K562 (cell line): ENCODE measurements at places on chromosomes 5 and 9. TPM values are rescaled to one million over a fixed set of nuclear protein-coding genes. Genes with fewer than 3 reads are reported as not detected.
A peak's percentile ranks its signal among the peaks of the same experiment; 100 is the strongest.

GRCh38 chr9:118362123-118362522 lies 657.9 kb downstream of the TLR4 start:
- DNase-seq = no peak
- no peak overlapping the region for H3K27ac ChIP-seq
- no peaks in the 10 kb centered on the region for H3K27me3 ChIP-seq
- no peak overlapping the region for H3K4me3 ChIP-seq
- no peaks in the 10 kb centered on the region for H3K36me3 ChIP-seq
- no peaks in the 10 kb centered on the region for H3K4me1 ChIP-seq

DNA sequence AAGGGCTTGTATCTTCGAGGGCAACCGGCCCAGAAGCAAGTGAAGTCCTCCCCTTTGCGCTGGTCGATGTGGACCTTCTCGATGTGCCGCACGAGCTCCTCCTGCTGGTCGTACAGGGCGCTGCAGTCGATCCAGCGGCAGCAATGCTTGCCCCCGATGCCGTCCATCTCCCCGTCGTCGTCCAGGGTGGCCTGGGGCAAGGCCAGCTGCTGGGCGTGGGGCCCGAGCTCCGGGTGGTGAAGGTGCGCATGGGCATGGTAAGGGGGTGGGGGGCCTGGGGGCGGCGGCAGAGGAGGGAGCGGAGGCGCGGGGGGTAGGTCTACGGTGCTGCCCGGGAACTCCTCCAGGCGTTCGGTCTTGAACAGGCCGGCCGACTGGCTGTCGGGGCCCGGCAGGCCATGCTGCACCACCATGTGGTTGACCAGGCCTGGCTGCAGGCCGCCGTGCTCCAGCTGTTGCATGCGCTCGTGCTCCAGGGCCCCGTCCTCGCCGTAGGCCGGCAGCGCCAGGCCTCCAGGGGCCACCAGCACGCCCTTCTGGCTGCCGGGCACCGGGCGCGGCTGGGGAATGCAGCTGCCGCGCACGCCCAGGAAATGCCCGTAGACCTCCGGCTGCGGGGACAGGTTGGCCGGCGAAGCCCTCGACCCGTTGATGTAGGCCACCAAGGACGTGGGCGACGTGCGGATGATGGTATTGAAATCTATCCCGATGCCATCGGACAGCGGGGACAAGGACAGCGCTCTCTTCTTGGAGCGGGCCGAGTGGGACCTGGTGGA lies 181.8 kb downstream of the GLIS3 start:
- peak; percentile 48 for DNase-seq
- no peaks in the 10 kb centered on the region for H3K36me3 ChIP-seq

GRCh38 chr5:74149395-74149794 lies 491.1 kb downstream of the ENC1 start:
- no peak overlapping the region for H3K27ac ChIP-seq
- no peaks in the 10 kb centered on the region for H3K36me3 ChIP-seq
- H3K4me1 ChIP-seq = no peaks in the 10 kb centered on the region
- no peak for DNase-seq
- H3K27me3 ChIP-seq = no peaks in the 10 kb centered on the region

TSSK1B gene
- total RNA-seq = not detected in 2 replicates

GRCh38 chr5:129079496-129079895 lies 15.1 kb upstream of the ISOC1 start:
- H3K27ac ChIP-seq = no peak overlapping the region
- no peak overlapping the region for H3K4me3 ChIP-seq
- no peak for DNase-seq
- H3K36me3 ChIP-seq = no peaks in the 10 kb centered on the region

DNA sequence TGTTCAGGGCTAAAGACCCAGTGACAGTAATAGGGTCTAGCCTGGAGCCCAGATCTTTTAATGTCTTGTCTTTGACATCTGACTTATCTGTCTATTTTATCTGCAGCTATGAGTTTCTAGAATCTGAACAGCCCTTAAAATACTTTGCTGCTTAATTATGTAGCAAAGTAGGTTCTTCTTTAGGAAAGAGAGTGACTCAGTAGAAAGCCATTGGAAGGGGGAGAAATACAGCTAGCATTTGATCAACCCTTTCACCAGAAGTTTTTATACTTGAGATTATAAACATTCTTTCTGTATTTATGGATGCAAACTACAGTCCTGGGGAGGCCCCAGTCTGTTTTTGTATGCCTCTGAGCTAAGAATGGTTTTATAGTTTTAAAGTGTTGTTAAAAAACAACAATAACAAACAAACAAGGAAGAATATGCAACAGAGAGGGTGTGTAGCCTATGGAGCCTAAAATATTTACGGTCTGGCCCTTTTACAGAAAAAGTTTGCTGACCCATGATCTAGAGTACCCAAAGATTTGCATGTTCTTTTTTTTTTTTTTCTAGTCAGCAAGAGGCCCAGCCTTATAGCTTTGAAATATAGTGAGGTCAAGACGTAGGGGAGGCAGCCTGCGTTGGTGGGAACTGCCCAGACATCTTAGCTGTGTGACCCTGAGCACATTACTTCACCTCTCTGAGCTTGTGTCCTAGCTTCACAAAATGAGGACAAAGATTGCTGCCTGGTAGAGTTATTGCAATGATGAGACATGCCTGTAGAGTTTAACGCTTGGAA lies 9.7 kb downstream of the GSN start:
- peaks cover 28% of the 10 kb centered on the region; the same call in 1 of the 2 replicates for H3K4me1 ChIP-seq
- no peak overlapping the region for H3K4me3 ChIP-seq
- no peak overlapping the region for H3K27ac ChIP-seq

- no peak overlapping the region for H3K27ac ChIP-seq
- H3K36me3 ChIP-seq = 0 out of 3 replicates have a peak, but pooled peaks cover 4% of the 10 kb centered on the region
Observed at GRCh38 chr9:6999794-7000193, 242.0 kb downstream of the KDM4C start.

DNA sequence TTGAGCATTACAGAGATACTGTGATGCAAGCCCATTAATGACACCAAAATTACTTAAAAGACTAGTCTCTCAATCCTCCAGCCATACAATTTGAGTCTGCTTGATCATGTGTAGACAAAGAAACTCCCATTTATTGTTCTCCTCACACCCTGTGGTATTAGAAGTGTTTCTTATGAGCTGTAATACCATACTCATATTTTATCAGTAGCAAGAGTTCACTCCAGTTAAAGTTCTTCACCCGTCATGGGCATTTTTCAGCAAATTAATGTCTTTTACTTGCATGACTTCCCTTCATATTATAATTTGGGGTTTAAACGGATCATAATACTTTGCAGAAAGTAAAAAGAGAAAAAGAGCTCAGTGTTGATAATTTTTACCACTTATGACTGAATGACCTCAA lies 242.9 kb downstream of the BNC2 start:
- no peaks in the 10 kb centered on the region for H3K4me1 ChIP-seq
- no peak overlapping the region for H3K4me3 ChIP-seq
- no peak for DNase-seq
- H3K27ac ChIP-seq = no peak overlapping the region

SPATA31C1 gene
- total RNA-seq = 0.07 TPM in 1 of 2 replicates, not detected in the other

GRCh38 chr5:132302413-132302812 lies 8.2 kb downstream of the SLC22A4 start:
- H3K27ac ChIP-seq = no peak overlapping the region
- H3K27me3 ChIP-seq = no peaks in the 10 kb centered on the region
- no peak overlapping the region for H3K4me3 ChIP-seq
- H3K4me1 ChIP-seq = peaks cover 54% of the 10 kb centered on the region
- no peak for DNase-seq

DNA sequence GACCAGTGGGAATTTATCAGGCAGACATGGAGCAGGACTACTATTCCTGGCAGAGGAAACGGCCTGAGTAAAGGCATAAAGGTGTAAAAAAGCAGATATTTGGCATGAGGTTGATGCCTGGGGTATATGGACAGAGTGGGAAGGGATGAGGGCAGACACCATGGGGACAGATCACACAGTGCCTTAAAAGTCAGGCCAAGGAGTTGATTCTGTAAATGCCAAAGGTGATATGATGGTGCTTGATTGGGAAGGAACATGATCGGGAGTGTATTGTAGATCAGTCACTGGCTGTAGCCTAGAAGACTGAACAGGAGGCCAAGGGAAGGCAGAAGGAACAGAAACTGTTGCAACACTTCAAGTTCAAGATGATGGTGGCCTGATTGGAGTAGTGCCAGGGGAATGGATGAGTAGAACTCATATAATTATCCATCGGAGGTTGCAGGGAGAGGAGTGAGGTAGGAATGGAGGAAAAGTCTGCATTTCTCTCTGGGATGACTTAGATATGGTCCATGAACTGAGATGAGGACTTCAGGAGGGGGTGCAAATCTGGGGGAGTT lies 594.3 kb upstream of the KLF4 start:
- DNase-seq = no peak
- H3K27me3 ChIP-seq = no peaks in the 10 kb centered on the region
- H3K4me1 ChIP-seq = no peaks in the 10 kb centered on the region
